Body of pancreas (tissue), 4 donors: ENCODE measurements at places on chromosomes 2 and 18.

DNA sequence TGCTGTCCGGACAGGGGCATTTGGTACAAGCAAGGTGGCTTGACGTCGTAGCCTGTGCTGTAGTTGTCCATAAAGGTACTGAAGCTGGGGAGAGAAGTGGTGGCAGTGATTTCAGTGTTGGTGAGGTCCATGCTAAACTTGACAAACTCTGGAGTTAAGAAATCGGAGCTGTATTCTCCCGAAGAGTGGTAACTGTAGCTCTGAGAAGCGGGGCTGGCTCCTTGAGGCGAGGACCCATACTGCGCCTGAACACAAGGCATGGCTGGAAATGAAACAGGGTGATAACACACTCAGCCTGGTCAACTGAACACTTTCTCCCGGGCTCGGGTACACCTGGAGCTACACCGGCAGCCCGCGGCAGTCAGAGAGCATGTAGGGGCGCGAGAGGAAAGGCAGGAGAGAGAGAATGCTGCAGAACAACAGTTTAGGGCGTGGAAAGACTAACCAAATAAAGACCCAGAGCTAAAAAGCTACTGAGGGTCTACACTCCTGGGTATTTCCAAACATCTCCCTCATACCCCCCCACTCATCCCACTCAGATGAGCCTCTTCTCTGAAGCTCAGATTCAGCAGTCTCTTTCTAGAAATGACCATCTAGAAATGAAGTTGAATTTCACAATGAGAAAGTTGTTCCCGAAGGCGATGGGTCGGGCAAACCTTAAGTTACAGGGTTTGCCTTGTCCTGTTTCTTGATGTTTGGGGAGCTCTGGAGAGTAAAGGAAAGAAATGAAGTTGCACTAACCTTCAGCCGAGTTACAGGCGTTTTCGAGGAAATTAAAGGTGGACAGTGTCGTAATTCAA is 2.4 kb downstream of the NR4A2 start:
- no peak overlapping the region for H3K27ac ChIP-seq
- H3K27me3 ChIP-seq, result no peaks in the 10 kb centered on the region
- peaks cover 10% of the 10 kb centered on the region for H3K4me1 ChIP-seq
- H3K36me3 ChIP-seq, result no peaks in the 10 kb centered on the region

- H3K27me3 ChIP-seq, result no peaks in the 10 kb centered on the region
- no peak overlapping the region for H3K4me3 ChIP-seq
- H3K36me3 ChIP-seq, result no peaks in the 10 kb centered on the region
- H3K27ac ChIP-seq, result no peak overlapping the region
These were observed 221.9 kb upstream of the DLGAP1 start for GRCh38 chr18:4677006-4677405.

DNA sequence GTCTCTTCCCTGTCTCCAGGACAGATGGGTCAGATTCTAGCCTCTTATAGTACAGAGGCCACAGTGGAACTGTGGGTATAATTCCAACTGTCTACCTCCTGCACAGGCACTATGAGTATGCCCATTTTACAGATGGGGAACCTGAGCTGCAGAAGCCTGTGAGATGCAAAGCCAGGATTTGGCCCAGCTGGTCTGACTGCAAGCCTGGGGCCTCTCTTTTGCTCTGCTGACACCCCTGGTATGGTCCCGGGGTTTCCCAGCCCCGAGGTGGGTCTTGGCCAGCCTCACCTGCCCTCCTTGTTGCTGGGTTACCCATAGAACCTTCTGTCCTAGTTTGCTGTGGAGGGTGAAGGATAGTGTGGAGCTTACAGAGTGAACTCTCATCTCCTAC is 9.8 kb downstream of the HS6ST1 start:
- peak overlapping the region; percentile 41 for H3K27ac ChIP-seq
- no peaks in the 10 kb centered on the region for H3K27me3 ChIP-seq
- no peaks in the 10 kb centered on the region for H3K36me3 ChIP-seq
- peaks cover 98% of the 10 kb centered on the region for H3K4me1 ChIP-seq

- H3K27ac ChIP-seq, result no peak overlapping the region
- no peaks in the 10 kb centered on the region for H3K4me1 ChIP-seq
These were observed 246.0 kb upstream of the LYPD1 start for GRCh38 chr2:132915812-132916549.

GRCh38 chr2:79670198-79670597 is 157.3 kb downstream of the CTNNA2 start:
- no peak for DNase-seq
- no peak overlapping the region for H3K27ac ChIP-seq
- H3K4me3 ChIP-seq, result no peak overlapping the region
- H3K36me3 ChIP-seq, result no peaks in the 10 kb centered on the region

DNA sequence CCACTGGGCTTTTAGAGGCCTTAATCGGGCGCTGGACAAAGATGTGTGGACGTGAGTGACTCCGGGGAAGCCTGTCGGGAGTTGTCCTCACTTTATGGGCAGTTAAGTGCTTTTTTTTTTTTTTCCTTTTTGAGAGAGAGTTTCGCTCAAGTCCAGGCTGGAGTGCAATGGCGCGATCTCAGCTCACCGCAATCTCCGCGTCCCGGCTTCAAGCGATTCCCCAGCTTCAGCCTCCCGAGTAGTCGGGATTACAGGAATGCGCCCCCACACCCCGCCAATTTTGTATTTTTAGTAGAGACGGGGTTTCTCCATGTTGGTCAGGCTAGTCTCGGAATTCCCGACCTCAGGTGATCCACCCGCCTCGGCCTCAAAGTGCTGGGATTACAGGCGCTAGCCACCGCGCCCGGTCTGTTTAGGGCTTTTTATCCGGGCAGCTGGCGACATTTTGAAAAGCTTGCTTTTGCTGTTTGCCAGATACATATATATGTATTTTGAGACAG is 1.5 kb downstream of the MSH6 start:
- H3K27me3 ChIP-seq, result no peaks in the 10 kb centered on the region
- peak overlapping the region; percentile 77 for H3K4me3 ChIP-seq
- peak overlapping the region; percentile 92 for H3K27ac ChIP-seq
- H3K36me3 ChIP-seq, result no peaks in the 10 kb centered on the region

DNA sequence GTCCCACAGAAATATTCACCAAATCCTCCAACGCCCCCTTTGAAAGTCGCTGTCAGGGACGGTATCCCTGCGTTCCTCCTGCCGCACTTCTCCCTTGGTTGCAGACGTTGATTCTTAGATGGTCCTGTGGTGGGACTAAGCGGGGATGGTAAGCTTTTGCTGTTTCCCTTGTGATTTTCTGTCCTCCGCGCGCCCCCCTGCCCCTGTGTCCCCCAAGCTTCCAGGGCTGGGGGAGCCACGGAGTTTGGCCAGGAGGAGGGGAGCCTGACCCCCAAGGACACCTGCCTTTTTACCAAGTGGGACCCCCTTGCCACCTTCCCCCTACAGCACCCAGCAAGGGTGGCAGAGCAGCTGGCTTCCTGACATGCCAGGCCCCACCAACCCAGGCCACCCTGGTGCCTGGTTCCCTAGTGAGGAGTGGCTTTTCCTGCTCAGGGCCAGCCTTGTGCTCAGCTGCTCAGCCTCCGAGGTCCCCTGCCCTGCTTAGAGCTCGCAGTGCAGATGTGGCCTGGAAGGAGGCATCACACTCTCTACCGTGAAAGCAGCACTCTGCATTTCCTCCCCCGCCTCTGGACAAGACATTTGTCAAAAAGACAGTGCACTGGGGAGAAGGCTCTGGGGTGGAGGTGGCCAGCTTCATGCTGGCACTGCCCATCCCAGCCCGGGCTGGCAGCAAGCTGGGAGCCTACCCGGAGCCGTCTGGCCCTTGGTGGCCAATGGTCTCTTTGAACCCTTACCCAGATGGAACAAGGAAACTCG is 49.4 kb downstream of the TWIST2 start:
- H3K4me1 ChIP-seq, result no peaks in the 10 kb centered on the region
- H3K27ac ChIP-seq, result no peak overlapping the region
- no peak overlapping the region for H3K4me3 ChIP-seq
- no peak for DNase-seq
- H3K27me3 ChIP-seq, result no peaks in the 10 kb centered on the region

GRCh38 chr2:161166538-161167409 is 6.5 kb downstream of the TANK start:
- peaks cover 33% of the 10 kb centered on the region for H3K4me1 ChIP-seq
- H3K36me3 ChIP-seq, result no peaks in the 10 kb centered on the region
- no peak for DNase-seq
- H3K4me3 ChIP-seq, result no peak overlapping the region
- H3K27ac ChIP-seq, result no peak overlapping the region
